ENCODE measurements at places on chromosomes 12 and 14. TPM values are rescaled to one million over a fixed set of nuclear protein-coding genes. Genes with fewer than 3 reads are reported as not detected.

RAPGEF3 gene
- 54.8 TPM for total RNA-seq

C1QL4 gene
- 0.12 TPM for total RNA-seq

SMOC1 gene
- total RNA-seq = 3.1 TPM

IL31 gene
- total RNA-seq = not detected

AQP2 gene
- not detected for total RNA-seq

LMO3 gene
- 8.1 TPM for total RNA-seq

SLC35F4 gene
- not detected for total RNA-seq

SLC17A8 gene
- not detected for total RNA-seq

NTS gene
- total RNA-seq = 0.17 TPM

ITGA7 gene
- 152 TPM for total RNA-seq

COCH gene
- 0.37 TPM for total RNA-seq

GNB3 gene
- 3.3 TPM for total RNA-seq

VCPKMT gene
- 6.3 TPM for total RNA-seq

PPP1R13B gene
- total RNA-seq = 54.0 TPM

IFNG-AS1 gene
- not detected for total RNA-seq

MYF5 gene
- not detected for total RNA-seq

GSKIP gene
- 22.7 TPM for total RNA-seq

ZFHX2 gene
- 12.5 TPM for total RNA-seq

NID2 gene
- 14.6 TPM for total RNA-seq

LHX5 gene
- total RNA-seq = not detected

MMP19 gene
- total RNA-seq = 5.2 TPM

CEBPE gene
- 0.20 TPM for total RNA-seq

PLXNC1 gene
- 17.6 TPM for total RNA-seq

C12orf50 gene
- total RNA-seq = 0.12 TPM

MAX gene
- total RNA-seq = 109 TPM

SDR9C7 gene
- total RNA-seq = not detected

PRMT5 gene
- total RNA-seq = 51.0 TPM

OLR1 gene
- total RNA-seq = 10.1 TPM

SLC38A1 gene
- total RNA-seq = 70.2 TPM

CIDEB gene
- total RNA-seq = 25.6 TPM

RNASE3 gene
- 0.52 TPM for total RNA-seq

OR6C76 gene
- not detected for total RNA-seq

ZC2HC1C gene
- total RNA-seq = 3.9 TPM

CAPRIN2 gene
- 15.9 TPM for total RNA-seq

GPR132 gene
- 3.7 TPM for total RNA-seq

SLCO1C1 gene
- total RNA-seq = 0.09 TPM

OTX2 gene
- total RNA-seq = not detected

HPD gene
- total RNA-seq = 2.8 TPM

BEGAIN gene
- total RNA-seq = 4.5 TPM

SERPINA10 gene
- total RNA-seq = 0.32 TPM

ANKRD33 gene
- total RNA-seq = not detected

VSIG10 gene
- total RNA-seq = 48.9 TPM

GRIP1 gene
- total RNA-seq = 18.9 TPM

FCF1 gene
- total RNA-seq = 37.3 TPM

PLEK2 gene
- 10.5 TPM for total RNA-seq

IFI27L2 gene
- 61.8 TPM for total RNA-seq

ACVRL1 gene
- total RNA-seq = 37.1 TPM

RNF212B gene
- total RNA-seq = 0.20 TPM

CLEC1B gene
- not detected for total RNA-seq

CLEC9A gene
- 1.2 TPM for total RNA-seq

PLEKHD1 gene
- 0.06 TPM for total RNA-seq

MTERF2 gene
- 24.8 TPM for total RNA-seq

SLC6A15 gene
- total RNA-seq = 0.12 TPM

SCN8A gene
- 15.2 TPM for total RNA-seq

DBX2 gene
- not detected for total RNA-seq

ORAI1 gene
- 28.9 TPM for total RNA-seq

CACNA2D4 gene
- 8.6 TPM for total RNA-seq

BMAL2 gene
- 8.2 TPM for total RNA-seq

Data from mucosa of gallbladder (tissue), 1 donor.